Esophagus mucosa (tissue), 1 donor: ENCODE measurements at places on chromosomes 11 and 22.

GRCh38 chr11:8596504-8597046 is 2.5 kb upstream of the STK33 start:
- no peak for ATAC-seq

GRCh38 chr11:60084631-60085273 is 3.7 kb upstream of the MS4A2 start:
- no peak for ATAC-seq

DNA sequence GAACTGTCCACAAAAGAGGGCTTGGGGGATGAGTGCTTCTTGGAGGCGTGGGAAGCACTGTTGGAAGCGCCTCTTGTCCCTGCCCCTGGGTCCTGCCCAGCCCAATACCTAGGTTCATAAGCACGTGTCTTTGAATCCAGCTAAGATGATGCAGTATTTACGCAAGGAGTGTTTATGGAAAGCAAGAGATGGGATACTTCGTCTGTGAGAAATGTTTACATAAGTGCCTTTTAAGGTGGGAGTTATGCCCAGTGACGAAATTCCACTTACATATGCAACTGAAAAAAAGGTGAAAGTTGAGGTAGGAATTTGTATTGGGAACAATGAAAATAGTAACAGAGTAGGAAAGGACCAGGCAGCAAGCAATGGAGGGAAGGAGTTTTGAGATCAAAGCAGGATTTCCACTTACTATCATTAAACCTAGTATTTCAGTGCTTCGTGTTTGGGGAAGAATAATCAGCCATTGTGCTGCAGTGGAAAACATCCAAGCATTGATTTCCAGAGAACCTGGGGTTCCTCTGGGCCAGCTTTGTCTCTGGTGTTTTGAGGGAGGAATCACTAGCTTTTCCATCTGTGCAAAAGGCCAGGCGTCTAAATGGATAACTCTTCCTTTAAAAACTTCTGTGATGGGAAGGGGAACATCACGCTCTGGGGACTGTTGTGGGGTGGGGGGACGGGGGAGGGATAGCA is 115.3 kb upstream of the TTC12 start:
- ATAC-seq, result no peak

GRCh38 chr11:110376711-110377324 is 52.9 kb upstream of the FDX1 start:
- ATAC-seq, result peak; percentile 80
